Activated CD4-positive, alpha-beta T cell treated with anti-CD3 and anti-CD28 coated beads for 36 hours (primary cell): ENCODE measurements at places on chromosomes 3 and 15. TPM values are rescaled to one million over a fixed set of nuclear protein-coding genes. Genes with fewer than 3 reads are reported as not detected.

TLE3 gene
- total RNA-seq = 97.6 TPM

PFKFB4 gene
- 63.7 TPM for total RNA-seq

GRCh38 chr3:130601442-130601971, 84.5 kb downstream of the COL6A6 start:
- no peak overlapping the region for H3K4me3 ChIP-seq
- H3K4me1 ChIP-seq = no peaks in the 10 kb centered on the region
- H3K36me3 ChIP-seq = no peaks in the 10 kb centered on the region
- no peak for DNase-seq

DNA sequence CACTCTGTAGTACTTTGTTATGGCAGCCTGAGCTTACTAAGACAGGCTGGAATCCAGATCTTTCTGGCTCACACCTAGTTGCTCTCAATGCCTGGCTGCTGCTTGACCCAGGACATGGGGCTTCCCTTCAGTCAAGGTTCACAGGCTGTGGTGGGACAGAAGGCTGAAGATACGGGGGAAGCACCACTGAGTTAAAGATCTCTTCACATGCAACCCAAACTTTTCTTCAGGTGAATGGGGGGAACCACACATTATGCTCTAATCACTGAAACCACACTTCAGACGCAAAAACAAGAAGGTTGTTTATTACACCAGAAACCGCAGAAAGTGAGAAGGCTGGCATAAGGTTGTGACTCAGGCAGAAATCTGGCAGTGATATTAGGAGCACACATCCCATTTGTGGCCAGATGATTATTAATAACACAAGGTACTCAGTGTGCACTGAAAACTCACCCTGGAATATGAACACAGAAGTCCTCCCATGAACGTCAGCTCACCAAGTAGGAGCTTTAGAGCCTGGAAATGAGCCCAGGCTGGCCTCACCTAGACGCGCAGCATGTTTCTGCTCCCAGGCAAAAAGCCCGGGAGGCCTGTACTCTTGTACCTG, 230.5 kb upstream of the CHRNA7 start:
- H3K27ac ChIP-seq = no peak overlapping the region
- no peaks in the 10 kb centered on the region for H3K27me3 ChIP-seq
- H3K4me3 ChIP-seq = no peak overlapping the region
- DNase-seq = no peak
- H3K36me3 ChIP-seq = no peaks in the 10 kb centered on the region
- H3K4me1 ChIP-seq = peaks cover 2% of the 10 kb centered on the region

DNA sequence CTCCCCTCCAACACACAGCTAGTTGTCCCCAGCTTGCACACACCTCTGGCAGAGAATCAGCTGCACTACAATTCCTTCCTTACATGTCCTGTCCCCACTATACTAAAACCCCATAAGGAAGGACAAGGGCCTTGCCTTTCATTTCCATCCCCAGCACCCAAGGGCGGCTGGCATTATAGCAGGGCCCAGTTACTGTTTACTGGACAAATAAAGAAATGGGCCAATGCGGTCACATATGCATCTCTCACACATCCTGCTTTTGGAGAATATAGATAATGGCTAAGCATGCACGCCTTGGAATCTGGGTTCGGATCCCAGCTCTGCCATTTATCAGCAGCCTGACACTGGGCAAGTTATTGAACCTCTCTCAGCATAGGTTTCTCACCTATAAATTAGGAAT, 99.1 kb downstream of the DAPK2 start:
- no peak for DNase-seq
- H3K27ac ChIP-seq = no peak overlapping the region
- H3K27me3 ChIP-seq = no peaks in the 10 kb centered on the region
- H3K4me1 ChIP-seq = peaks cover 7% of the 10 kb centered on the region
- H3K4me3 ChIP-seq = no peak overlapping the region

PLCL2 gene
- total RNA-seq = 15.0 TPM

ARNT2 gene
- total RNA-seq = 0.19 TPM

NME9 gene
- total RNA-seq = 0.65 TPM
